EL (cell line): ENCODE measurements at places on chromosomes 5 and 9.
A peak's percentile ranks its signal among the peaks of the same experiment; 100 is the strongest.

- no peak for DNase-seq
These were observed 23.5 kb downstream of the INSYN2B start for GRCh38 chr5:169956756-169957155.

DNA sequence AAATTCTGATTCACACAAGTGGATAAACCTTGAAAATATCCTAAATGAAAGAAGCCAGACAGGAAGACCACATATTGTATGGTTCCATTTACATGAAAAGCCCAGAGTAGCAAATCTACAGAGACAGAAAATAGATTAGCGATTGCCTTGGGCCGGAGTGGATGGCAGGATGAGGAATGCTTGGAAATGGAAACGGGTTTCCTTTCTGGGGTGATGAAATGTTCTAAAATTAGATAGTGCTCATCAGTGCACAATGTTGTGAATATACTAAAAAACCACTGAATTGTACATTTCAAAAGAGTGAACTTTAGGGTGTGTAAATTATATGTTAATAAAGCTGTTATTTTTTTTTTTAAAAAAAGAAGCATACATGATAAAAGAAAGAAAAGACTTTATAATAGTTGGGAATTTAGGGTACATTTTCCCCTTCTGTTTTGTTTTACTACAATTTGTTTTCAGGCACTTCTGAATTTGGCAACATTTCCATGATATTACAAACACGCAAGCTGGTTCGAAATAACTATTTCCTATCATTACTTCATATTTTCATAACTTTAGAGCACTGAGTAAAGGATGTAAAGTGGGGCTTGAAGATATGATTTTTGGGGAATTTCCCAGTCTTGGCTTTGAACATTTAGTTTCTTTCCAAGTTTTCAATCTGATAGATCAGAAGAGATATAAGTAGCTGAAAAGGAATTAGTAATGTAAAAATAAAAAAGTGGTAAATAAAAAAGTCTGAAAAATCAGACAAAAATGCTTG is 23.9 kb downstream of the SLC35A4 start:
- DNase-seq: peak; percentile 23

GRCh38 chr5:142959683-142960657 is 189.8 kb downstream of the ARHGAP26 start:
- DNase-seq: peak; percentile 91

GRCh38 chr5:65926893-65927292 is 518 bp downstream of the ERBIN start:
- DNase-seq: peak; percentile 29

DNA sequence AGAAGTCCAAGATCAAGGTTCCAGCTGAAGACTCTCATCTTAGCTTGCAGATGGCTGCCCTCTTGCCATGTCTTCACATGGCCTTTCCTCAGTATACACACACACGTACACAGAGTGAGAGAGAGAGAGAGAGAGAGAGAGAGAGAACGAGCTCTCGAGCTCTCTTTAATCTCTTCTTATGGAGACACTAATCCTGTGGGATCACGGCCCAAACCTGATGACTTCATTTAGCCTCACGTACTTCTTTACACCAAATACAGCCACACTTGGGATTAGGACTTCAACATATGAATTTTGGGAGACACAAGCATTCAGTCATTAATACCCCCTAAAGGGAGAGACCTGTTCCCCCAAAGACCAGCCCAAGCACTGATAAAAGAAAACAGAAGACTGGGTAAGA is 42.8 kb downstream of the SIL1 start:
- no peak for DNase-seq

DNA sequence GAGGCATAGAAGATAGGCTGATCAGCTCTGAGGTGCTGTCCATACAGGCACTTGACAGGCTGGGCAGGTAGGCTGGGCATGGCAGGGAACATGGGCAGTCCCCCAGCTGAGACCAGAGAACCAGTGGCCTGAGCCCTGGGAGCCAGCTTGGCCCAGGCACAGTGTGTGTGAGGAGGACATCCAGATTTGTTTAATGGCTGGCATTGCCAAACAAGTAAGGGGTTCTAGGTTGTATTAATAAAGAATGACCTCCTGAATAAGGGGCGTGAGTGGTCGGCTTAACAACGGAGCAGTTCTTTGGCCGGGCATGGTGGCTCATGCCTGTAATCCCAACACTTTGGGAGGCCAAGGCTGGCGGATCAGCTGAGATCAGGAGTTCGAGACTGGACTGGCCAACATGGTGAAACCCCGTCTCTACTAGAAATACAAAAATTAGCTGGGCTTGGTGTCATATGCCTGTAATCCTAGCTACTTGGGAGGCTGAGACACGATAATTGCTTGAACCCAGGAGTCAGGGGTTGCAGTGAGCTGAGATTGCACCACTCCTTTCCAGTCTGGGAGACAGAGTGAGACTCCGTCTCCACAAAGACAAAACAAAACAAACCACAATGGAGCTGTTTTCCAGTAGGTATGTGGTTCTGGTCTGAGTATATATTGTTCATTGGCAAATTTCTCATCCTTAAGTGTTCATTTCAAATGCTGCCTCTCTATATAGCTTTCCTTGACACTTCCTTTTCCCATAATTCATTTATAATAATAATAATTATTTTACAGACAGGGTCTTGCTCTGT is 56.2 kb downstream of the ANGPTL2 start:
- DNase-seq: no peak

- peak; percentile 24 for DNase-seq
These were observed 42.8 kb upstream of the CDK20 start for GRCh38 chr9:88017096-88017495.

DNA sequence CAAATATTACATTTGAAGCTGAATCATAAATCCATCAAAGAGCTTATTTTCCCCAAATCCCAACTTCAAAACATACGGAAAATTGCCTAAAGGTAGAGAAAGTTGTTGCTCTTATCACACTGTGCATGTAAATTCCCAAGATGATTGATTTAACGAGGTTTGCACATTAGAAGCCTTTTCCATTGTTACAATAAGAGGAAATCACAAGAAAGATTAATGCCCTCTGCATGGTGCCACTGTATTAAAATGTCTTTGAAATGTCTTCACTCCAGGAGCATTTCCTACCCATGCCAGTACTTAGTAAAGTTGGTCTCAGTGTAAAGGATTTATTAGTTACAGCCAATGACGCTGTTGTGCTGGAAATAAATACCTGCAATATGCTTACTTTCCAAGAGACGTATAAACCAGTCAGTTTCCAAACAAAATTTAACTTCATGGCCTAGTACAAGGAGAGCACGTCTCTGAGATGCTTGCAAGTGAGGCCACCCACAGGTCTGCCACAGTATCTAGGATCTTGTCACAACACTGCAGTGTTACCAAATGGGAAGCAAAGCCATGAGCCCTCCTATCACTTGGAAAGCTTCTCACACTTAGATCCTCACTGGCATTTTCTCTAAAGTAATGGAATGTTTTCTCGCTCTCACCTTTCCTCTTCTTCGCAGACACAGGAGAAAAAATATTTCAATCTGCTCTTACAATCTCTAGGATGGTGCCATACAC is 112.4 kb downstream of the CETN3 start:
- no peak for DNase-seq
